ENCODE measurements at places on chromosomes 12 and 14.

- no peak for DNase-seq
These were observed 26.2 kb upstream of the DYNC1H1 start for GRCh38 chr14:101937926-101938767.

DNA sequence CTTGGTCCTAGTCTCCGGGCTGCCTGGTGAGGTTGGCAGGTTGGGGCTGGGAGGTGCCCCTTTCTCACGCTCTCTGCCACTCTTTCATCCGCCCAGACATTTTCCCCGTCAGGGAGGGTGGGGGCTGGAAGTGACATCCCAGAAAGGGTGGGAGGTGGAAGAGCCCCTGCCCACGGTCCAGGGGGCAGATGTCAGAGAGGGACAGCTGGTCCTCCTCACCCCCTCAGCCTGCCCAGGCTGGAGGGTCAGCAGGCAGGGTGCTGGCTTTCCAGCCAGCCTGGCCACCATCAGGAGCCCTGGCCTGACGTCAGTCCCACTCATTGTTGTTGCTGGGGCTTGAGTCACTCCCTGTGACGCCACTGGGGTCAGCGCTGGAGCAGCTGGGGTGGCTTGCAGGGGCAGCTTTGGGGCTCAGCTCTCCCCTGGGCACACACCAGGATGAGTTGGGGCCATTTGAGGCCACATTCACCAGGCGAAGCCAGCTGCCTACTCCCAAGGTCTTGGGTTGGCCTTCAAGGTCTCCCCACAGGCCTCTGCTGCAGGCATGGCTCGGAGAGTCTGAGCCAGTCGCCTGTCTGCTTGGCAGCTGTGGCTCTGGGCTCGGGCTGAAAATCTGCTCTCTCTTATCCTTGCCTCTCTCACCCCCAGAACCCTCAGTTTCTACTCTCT, 5.7 kb upstream of the ATG101 start:
- no peak for DNase-seq

- no peak for DNase-seq
These were observed 21.3 kb downstream of the CRADD start for GRCh38 chr12:93698307-93699092.

GRCh38 chr12:71804505-71804904, 35.1 kb upstream of the TBC1D15 start:
- no peak for DNase-seq

DNA sequence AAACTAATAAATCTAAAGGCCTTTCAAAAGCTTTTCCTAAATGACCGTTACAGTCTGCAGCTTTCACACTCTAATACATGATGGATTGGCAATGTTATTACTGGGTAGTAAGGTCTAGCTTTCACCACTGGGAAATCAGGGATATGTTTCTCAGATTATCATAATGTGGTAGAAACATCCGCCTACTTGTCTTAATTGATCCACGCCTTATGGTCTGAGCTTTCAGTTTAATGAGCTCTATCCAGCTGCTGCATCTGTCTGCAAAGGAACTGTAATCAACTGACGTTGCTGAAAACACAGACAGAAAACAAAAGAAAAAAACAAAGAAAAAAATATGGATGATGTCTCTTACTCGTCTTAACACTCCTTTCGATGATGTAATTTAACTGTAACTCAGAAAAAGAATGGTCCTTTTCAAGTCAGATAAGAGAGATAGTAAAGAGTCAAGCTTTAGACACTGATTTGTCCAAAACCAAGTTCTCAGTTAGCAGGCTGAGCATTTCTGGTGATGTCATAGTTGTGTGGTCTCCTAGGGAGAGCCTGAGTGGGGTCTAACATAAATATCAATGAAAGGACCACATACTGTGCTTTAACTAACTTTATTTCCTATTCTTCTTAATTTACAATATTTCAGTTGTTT, 85.9 kb downstream of the C2CD5 start:
- no peak for DNase-seq

GRCh38 chr14:57560681-57561080, 67.0 kb upstream of the CCDC198 start:
- no peak for DNase-seq

DNA sequence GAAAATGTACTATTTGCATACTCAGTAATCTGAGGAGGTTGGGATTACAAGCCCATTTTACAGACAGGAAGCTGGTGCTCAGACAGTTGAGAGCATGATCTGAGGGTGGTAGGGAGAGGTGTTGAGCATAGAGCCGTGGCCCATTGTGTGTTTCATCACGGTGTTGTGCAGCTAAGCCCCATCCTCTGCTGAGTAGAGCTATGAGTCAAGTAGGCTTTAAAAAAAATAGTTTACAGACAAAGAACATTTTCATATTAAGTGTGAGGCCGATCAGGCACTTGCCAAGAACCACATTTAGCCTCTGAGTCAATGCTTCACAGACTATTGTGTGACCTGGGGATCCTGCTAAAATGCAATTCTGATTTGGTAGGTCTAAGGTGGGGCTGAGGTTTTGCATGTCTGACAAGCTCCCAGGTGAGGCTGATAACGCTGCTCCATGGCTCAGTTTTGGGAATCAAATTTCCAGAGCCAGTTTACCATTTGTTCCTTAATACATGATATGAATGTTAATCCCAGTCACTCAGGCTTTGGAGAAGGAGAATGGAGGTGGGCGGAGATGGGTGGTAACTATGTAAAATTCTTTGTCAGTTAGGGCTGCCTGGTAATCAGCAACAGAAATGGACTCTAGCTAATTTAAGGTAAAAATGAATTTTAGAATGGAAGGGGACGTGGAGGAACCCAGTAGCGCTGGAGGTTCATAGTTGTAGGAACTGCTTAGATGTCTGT, 22.2 kb downstream of the ZNF664 start:
- DNase-seq = no peak

GRCh38 chr12:105240228-105240627, 4.3 kb upstream of the APPL2 start:
- DNase-seq = no peak

DNA sequence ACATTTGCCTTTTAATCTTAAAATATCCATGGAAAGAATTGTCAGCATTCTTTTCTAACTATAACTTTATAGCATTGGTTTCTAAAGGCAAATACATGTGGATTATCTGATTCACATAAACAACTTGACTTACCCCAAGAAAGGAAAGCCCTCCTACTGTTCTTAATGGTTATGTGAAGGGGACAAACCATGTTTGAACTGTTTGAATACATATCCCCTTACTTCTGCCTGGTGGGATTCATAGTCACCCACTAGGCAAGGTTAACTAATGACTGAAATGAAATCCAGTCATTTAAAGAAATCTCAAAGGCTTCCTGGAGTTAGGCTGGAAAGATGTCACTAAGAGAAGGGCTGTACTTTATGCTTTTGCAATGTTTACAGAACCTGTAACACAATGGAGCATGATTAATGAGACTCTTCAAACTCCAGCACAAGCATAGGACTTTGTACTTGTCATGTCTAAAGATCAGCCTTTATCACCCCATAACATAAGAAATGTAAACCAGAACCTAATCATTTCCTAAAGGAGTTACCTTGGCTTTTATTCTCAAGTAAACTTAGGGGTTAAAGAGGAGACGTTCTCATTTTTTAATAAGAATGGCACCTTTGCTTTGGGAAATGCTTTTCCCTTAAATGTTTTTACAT, 10.2 kb upstream of the FLRT2 start:
- peak; percentile 66 for DNase-seq

DNA sequence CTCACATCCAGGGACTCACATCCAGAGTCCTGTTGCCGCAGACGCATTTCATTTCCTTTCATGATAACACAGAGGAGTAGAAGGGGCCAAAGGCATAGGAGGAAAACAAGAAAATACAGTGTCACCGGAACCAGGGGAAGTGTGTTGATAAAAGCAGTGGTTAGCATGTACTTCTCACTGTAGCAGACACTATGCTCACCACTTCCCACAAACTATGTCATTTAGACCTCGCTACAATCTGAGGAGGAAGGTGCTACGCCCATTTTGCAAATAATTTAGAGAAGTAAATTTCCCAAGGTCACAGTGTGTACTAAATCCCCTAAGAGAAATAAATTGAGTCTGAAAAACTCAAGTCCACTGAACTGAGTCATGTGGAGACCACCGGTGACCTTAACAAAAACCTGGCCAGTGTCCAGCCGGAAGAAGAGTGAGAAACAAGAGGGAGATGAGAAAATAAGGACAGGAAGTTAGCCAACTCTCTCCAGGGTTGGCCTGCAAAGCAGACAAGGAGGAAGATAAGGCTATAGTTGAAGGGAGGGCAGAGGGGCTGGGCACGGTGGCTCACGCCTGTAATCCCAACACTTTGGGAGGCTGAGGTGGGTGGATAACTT, 25.8 kb upstream of the TMCC3 start:
- no peak for DNase-seq

GRCh38 chr14:82854131-82854530, 1320.5 kb upstream of the SEL1L start:
- DNase-seq = no peak

- no peak for DNase-seq
These were observed at the start of gene VWF for GRCh38 chr12:6124411-6125309. Gene VWF, minus strand, starts transcription at chr12:6124670. Its CDS starts 1,474 bp downstream, at chr12:6123196.

GRCh38 chr12:52819731-52820510, 6.0 kb upstream of the KRT4 start:
- no peak for DNase-seq

DNA sequence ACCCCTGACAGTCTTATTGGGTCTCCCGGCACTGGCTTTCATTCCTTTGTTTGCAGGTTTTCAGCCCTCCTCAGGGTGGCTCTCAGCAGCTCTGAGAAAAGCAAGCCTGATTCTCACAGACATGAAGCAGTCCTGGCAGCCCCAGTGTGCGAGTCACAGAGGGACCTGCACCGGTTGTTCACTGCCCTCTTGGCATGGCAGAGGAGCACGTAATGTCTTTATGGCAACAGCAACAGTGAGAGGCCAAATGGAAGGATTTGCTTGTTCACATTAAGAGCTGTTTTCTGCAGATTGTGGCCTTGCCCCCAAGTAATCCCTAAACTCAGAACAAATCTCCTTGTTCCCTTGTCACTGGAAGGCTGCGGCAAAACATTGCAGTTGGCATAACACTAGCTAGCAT, 3.4 kb downstream of the KCNA5 start:
- DNase-seq = no peak

- DNase-seq = peak; percentile 73
These were observed 3.9 kb upstream of the LRP1 start for GRCh38 chr12:57124261-57124877.

DNA sequence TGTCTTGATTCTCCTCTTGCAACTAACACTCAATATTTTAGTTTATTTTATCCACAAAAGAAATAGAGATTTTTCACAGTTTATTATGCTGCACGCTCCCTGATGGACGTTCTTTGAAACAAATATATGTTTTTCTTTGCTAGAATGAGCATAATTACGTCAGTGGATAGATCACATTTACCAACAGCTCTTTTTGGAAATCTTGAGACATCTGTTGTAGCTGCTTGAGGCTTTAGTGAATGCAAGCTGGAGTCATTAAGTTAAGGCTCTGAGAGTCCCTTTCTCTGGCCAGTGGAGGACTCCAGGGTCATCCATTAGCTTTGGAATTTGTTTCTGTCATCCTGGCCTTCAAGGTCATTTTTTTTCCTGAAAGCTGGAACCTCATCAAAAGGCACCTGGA, 405.6 kb upstream of the TMEM132C start:
- no peak for DNase-seq

GRCh38 chr12:62834406-62834805, 100.5 kb downstream of the PPM1H start:
- DNase-seq = peak; percentile 10

GRCh38 chr12:24632466-24632865, 316.4 kb downstream of the BCAT1 start:
- DNase-seq = no peak

- no peak for DNase-seq
These were observed 7.1 kb upstream of the ACTN1 start for GRCh38 chr14:68986225-68986624.

GRCh38 chr14:104805326-104805678, 4.4 kb downstream of the ZBTB42 start:
- peak; percentile 36 for DNase-seq

All from NCI-H146 (cell line).